Activated T-helper 2 cell treated with anti-CD3 and anti-CD28 coated beads, Interferon-gamma antibody, Interleukin-2, Interleukin-4, amounts not matched to agents 10 μg/mL and 5 μg/mL and 100 μg/mL, durations not matched to agents 14 hours and 24 hours and 36 hours (primary cell): ENCODE measurements at places on chromosomes 12 and 14.

DNA sequence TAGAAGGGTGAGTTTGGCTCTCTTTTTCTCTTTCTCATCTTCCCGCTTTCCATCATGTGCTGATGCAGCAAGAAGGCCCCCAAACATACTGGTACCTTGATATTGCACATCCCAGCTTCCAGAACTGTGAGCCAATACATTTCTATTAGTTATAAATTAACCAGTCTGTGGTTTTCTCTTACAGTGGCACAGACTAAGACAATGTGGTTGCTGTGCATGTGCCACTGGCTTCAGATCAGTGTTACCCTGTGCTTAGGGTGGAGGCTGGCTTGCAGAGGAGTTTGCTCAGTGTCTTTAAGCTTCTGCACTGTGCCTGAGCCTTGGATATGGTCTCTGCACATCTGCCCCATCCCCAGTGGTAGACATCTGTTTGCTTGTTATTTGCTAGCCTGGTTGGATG, 5.5 kb downstream of the IFI27L2 start:
- no peak for DNase-seq

DNA sequence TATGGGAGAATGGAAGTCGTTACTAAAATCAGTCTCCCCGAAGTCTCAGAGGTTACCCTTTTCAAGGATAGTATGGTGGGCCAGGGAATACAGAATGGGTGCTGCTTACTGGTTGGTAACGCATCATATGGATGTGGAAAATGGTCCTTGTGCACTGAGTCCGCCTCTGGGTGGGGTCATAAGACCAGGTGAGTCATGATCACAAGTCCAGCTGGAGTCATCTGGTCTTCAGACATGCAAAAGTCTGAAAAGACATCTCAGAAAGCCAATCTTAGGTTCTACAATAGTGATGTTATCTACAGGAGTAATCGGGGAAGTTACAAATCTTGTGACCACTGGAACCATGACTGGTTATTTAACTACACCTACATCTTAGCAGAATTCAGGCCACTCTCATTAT, 71.9 kb upstream of the TCL1B start:
- no peak for DNase-seq

GRCh38 chr14:23464700-23465099, 4.8 kb upstream of the NGDN start:
- DNase-seq = no peak

- DNase-seq = no peak
Measured at GRCh38 chr12:2205996-2206395, 153.2 kb downstream of the CACNA1C start.

DNA sequence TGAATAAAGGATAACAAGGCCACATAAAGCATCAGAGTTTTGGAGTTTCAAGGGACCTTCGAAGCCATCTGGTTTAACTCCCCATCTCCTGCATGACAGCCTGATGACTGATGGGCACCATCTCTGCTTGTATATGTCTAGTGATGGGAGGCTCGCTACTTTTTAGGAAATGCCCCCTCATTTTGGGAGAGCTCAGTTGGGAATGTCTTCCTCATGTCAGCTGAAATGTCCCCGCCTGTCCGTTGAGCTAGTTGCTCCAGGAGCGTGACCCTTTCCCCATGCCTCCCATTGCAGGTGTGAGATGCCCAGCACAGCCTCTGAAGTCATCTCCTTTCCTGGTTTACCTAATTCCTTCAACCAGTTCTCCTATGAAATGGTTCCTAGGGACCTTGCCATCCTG, 69.6 kb upstream of the CAPRIN2 start:
- DNase-seq = no peak

- DNase-seq = no peak
Measured at GRCh38 chr12:32369202-32369601, 30.2 kb upstream of the FGD4 start.

- no peak for DNase-seq
Measured at GRCh38 chr12:107491856-107492255, 193.7 kb upstream of the PWP1 start.

GRCh38 chr14:106844608-106845285, 1318.4 kb downstream of the TMEM121 start:
- peak; percentile 46 for DNase-seq

GRCh38 chr12:91889059-91889458, 256.6 kb downstream of the BTG1 start:
- DNase-seq = no peak
